ENCODE measurements at places on chromosomes 13 and 19. TPM values are rescaled to one million over a fixed set of nuclear protein-coding genes. Genes with fewer than 3 reads are reported as not detected.
A peak's percentile ranks its signal among the peaks of the same experiment; 100 is the strongest.

DNA sequence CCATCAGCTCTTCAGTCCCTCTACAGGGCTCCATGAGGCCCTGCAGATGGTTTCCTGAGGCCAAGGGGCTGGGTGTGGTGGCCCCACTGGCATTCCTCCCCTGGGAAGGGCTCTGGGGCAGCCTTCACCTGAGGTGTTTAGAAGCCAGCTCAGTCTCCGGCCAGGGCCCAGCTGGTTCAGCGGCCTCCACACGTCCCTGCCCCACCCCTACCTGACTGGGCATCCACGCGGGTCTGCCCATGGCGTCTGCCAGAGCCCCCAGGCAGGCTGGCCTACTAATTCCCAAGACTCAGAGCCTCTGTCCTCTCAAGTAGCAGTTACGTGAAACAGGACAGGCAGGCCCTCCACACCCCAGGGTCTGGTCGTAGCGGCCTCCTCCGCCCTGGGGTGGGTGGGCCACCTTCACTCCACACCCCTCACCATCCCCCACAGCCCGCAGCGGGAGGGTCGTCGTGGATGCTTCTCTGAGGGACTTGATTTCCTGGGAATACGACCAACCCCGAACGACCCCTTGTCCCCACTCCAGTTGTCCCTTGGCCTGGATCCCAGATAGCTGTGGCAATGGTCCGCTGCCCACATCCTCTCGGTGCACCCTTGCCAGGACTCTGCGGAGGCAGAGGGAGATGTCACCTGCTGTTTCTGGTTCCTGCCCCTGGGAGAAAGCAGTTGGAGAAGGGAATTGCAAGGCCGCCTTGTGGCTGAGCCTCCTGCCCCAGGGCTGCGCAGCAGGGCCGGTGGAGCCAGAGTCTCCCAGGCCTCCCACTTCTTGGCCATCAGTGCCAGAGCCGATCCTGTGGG lies 24.3 kb downstream of the CAPN12 start:
- DNase-seq: no peak

DNA sequence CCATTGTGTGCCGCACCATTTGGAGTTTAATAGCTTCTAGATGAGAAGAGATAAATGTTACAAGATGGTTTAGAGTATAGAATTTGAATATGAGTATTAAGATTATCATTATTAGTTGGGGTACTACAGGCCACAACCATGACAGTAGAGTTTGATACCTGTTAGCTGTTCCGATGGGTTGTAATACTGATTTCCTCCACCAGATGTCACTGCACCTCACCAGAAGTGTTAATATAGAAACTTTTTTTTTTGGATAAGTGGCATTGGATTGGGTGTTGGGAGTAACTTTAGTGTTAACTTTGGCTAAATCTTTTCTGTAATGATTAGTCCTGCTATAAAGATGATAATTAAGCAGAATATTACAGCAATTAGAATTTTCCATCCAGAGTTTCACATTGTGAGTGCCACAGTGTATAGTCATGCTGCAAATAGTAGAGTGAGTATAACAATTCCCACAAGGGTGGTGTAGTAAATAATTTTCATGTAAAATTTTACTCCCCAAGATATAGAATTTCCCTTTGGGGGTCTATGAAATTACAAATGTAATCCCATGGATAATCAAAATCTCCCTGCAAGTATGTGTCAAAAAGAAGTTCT lies 56.3 kb downstream of the PSG3 start:
- DNase-seq: no peak

- DNase-seq: peak; percentile 93
Measured at GRCh38 chr19:6476155-6476895, 5.3 kb downstream of the DENND1C start.

- no peak for DNase-seq
Measured at GRCh38 chr13:97535614-97536013, 101.6 kb downstream of the RAP2A start.

WDR88 gene
- total RNA-seq: not detected

KIR2DL3 gene
- not detected for total RNA-seq

PEX11G gene
- total RNA-seq: 3.6 TPM

DNA sequence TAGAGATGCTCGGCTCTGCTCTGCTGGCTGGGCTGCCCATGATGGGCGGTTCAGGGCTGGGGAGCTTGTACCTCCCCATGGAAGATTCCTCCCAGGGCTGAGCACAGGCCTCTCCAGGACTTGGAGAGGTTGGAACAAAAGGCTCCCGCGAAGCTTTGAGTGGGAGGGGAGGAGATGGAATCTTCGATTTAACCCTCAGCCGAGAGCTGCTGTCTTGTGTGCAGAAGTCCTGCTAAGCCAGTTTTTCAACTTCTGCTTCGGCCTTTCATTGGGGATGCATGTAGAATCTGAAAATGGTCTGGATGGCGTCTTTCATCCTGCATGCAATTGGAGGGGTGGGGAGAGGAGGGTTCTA lies 163.3 kb downstream of the KDM4B start:
- no peak for DNase-seq

OR7G3 gene
- not detected for total RNA-seq

DCT gene
- not detected for total RNA-seq

DNA sequence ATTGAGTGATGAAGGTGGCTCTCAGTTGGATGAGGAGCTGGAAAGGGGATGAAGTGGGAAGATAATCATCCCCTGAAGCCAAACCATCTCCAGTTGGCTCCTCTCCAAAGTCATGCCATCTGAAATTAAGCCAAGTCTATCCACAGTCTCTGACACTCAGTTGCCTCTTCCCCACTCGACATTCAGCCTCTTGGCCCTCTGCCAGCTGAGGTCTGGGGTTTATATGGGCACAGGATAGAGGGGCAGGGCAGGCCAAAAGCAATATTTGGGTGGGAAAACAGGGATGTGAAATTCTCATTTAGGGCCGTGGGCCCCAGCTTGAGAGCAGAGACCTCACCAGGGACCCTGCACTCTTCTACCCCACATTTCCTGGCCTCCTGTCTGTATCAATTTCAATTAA lies 85.9 kb downstream of the SLITRK1 start:
- DNase-seq: no peak

- no peak for DNase-seq
Measured at GRCh38 chr13:27789153-27789494, 3.2 kb upstream of the GSX1 start.

- no peak for DNase-seq
Measured at GRCh38 chr13:67390462-67391086, 160.4 kb upstream of the PCDH9 start.

- no peak for DNase-seq
Measured at GRCh38 chr13:21347753-21348318, 111.3 kb downstream of the ZDHHC20 start.

GRCh38 chr13:29887686-29888085 lies 37.3 kb upstream of the UBL3 start:
- no peak for DNase-seq

C1QTNF9 gene
- not detected for total RNA-seq

GRCh38 chr13:99384468-99384867 lies 77.3 kb upstream of the GPR183 start:
- no peak for DNase-seq

DNA sequence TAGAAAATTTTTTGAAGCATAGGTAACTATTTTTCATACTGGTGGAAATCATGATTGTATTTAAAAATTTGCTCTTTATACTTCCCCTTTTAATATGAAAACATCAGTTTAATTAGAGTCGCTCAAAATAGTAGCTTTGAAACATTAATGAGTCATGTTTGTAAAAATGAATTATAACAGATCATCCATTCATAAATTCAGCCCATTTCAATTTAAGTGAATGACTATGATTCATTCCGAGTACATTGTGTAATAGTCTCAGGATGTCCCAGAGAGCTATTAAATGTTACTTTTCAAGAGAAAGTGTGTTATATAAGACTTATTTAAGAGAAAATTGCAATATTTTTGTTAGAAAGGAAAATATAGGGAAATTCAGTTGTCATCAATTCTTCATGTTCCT lies 111.0 kb downstream of the FNDC3A start:
- DNase-seq: no peak

EXOC3L2 gene
- 11.9 TPM for total RNA-seq

DNA sequence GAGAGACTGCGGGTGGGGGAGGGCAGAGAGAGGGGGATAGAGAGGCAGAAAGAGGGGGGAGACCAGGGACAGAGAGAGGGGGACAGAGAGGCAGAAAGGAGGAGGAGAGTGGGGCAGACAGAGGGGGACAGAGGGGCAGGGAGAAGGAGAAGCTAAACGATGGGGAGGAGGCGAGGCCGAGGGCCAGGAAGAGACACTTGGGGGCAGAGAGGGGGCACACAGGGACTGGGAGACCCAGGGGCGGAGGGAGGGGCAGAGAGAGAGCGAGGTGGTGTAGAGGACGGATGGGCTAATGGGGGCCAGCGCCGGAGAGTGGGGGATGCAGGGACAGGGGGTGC lies 666 bp downstream of the MEIS3 start:
- DNase-seq: no peak

ELSPBP1 gene
- not detected for total RNA-seq

TJP3 gene
- 23.0 TPM for total RNA-seq

- DNase-seq: no peak
Measured at GRCh38 chr19:18100710-18101109, 3.1 kb downstream of the MAST3 start.

DNA sequence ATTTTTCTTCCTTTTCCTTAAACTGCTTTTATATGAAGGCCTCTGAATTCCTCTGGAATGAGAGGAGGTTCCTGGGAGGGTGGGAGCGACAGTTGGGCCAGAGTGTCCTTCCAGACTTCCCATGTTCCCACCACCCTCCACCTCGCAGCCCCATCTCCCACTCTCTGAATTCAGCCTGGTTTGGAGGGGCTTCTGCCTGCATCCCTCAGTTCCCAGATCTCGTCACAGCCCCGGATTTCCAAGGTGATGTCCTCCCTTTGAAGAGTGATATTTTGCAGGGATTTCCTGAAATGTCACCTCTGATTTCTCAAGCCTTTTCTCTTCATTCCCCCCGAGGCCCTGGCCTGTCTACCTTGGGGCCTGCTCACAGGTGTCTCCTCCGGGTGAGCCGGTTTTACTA lies 16.7 kb upstream of the SLC7A9 start:
- DNase-seq: peak; percentile 25

DNA sequence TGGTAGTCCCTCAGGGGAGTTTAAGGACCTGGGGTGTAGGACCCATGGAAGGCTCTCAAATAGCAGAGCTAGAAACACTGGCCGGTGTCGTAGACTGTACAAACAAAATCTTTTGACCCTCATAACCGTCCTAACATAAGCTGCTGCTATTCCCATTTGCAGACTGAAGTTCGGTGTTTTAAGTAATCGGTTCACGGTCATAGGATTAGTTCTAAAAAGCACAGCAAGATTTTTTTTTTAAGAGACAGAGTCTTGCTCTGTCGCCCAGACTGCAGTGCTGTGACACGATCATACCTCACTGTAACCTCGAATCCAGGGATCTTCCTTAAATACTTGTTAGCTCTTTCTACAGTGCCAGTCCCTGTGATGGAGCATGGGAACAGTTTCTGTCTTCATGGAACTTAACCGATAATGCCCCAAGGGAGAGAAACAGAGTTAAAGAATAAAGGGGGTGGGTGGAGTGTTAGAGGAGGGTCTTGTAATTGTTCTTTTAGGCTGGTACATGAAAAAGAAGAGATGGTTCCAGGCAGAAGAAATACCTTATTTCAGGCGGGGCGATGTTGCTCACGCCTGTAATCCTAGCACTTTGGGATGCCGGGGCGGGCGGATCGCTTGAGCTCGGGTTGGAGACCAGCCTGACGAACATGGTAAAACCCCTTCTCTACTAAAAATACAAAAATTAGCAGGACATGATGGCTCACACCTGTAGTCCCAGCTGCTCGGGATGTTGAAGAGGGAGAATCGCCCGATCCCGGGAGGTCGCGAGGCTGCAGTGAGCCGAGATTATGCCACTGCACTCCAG lies 475 bp upstream of the ZC3H4 start:
- DNase-seq: no peak

DNA sequence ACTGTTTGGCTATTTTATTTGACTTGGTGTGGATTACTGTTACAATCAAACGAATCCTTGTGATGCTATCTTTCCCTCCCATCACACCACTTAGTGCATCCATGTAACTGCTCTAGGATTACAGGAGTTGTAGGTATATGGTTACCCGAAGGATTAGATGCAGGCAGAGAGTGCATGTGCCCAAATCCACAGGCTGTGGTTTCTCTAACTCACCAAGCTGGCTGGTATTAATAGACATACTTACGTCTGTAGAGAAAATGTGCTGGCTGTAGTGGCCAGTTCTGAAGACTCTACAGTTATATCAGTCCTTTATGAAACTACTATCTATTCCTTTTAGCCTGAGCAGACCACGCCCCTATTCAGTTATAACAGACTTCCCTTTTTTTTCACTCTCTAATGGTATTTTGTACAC lies 1.1 kb upstream of the HMGB1 start:
- DNase-seq: no peak

ZNF285 gene
- total RNA-seq: 2.0 TPM

GSX1 gene
- not detected for total RNA-seq

FUT2 gene
- 0.81 TPM for total RNA-seq

Data from upper lobe of right lung (tissue), 1 donor.